ENCODE measurements at places on chromosomes 12 and 14.
A peak's percentile ranks its signal among the peaks of the same experiment; 100 is the strongest.

DNA sequence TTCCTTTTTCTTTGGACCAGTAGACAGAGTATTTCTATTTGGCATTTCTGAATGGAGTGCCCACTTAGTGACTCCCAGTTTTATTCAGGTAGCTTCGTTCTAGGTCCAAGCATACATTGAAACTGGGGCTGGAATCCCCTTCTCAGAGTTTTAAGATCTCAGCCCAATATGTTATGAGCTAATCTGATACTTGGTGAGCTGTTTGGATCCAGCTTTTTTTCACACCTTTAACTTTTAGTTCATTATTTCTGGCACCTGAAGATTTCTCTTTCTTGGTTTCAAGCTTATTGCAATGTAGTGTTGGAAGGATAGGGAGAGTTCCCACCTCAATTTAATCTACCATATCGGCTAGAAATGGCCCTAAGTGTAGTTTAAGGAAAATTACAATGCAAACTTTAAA lies 53.5 kb upstream of the CCDC198 start:
- no peak for DNase-seq

DNA sequence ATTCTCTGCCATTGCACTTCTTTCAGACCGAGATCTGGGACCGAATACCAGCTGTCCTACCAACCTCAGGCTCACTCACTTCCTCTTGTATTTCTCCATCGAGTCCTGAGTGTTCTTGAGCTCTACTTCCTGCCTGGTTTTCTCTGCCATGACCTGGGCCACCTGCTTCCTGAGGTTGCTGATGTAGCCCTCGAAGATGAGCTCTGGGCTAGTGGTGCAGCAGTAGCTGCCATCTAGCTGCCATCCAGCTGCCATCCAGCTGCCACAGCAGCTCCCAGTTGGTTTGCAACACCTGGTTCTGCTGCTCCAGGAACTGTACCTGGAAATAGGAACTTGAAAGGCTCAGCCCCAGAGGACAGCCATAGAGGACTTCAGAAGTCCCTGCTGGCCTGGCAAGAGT lies 15.0 kb upstream of the KRT73 start:
- no peak for DNase-seq

DNA sequence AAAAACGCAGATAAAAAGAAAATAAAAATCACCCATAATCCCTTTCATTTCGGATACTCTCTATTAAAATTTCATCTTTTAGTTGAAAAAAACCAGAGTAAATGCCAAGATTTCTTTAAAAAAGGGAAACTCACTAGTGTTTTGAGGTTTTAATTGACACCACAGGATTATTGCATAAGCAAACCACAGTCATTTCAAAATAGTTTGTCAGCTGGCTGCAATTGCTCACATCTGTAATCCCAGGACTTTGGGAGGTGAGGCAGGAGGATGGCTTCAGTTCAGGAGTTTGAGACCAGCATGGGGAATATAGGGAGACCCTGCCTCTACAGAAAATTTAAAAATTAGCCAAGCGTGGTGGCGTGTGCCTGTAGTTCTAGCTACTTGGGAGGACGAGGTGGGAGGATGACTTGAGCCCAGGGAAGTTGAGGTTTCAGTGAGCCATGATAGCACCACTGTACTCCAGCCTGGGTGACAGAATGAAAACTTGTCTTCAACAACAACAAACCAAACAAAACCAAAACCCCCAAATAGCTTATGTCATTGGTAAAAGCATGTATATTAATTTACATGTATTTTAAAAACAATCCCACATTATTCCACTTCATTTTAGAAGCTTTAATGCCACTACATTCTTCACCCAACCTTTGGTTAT lies 48.8 kb downstream of the SYNE2 start:
- DNase-seq = peak; percentile 86

DNA sequence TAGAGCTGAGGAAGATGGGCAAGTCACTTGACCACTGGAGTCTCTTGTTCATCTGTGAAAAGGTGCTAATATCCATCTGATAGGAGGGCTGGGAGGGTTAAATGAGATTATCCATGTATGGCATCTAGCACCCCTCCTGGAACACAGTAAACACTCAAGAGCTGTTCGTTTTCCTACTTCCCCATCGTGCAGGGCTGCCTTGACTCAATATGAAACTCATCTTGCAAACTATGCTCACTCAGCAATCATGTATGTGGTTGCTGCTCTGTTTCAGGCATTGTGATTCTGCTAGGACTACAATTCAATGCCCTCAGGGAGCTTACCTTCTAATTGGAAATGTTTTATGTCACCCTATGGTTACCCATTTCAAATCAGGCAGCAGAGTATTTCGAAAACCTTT lies 395.6 kb downstream of the BCAT1 start:
- no peak for DNase-seq

DNA sequence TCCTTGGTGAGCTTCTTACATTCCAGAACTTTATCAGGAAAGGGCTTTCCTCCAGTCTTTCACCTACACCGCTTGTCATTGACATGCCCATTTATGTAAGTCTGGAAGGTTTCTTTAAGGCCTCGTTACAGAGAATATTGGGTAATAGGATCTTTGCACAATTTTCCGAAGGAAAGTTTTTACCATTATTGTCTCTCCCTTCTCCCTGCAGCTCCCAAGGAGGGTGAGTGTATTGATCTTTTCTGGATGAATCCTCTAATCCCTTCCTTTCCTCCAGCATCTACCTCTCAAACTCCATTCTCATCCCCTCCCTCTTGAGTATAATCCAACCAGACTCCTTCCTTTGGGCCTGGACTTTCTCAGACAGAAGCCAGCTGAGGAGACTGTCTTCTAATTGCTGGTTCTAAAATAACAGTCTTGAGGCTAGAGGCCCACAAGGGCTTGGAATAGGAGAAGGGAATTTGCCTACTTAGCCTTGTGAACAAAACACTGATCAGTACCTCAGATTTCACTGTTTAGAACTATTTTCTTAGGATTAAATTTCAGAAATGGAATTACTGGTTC lies 21.8 kb downstream of the WNK1 start:
- no peak for DNase-seq

GRCh38 chr14:88614218-88614907 lies 51.5 kb downstream of the ZC3H14 start:
- peak; percentile 71 for DNase-seq

- no peak for DNase-seq
Measured at GRCh38 chr12:40310211-40310610, 85.4 kb downstream of the LRRK2 start.

DNA sequence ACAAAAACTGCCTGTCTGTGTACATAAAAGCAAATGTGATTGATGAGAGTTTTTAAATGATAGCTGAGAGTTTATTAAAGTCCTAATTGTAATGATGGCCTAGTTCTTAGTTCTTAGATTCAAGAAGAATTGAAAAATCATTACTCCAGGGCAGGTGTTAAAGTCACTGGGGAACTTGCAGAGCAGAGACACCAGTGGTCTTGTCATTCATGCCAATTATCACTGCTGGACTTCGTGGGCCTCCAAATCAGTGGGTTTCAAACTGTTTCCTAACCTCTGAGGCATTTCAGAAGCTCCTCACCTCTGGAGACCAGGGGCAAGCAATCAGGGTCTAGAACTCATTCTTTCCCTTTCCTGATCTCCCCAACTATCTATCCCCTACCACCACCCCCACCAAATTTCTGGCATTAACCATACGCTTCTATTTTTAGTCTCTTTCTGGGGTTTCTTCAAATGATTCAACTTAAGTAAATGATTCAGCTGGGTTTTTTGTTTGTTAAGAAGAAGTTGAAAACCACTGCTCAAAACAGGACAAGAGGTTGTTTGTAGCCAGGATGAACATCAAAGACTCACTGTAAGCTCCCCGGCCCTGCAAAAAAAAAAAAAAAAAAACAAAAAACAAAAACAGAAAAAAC lies 80.1 kb downstream of the CEP83 start:
- DNase-seq = no peak

DNA sequence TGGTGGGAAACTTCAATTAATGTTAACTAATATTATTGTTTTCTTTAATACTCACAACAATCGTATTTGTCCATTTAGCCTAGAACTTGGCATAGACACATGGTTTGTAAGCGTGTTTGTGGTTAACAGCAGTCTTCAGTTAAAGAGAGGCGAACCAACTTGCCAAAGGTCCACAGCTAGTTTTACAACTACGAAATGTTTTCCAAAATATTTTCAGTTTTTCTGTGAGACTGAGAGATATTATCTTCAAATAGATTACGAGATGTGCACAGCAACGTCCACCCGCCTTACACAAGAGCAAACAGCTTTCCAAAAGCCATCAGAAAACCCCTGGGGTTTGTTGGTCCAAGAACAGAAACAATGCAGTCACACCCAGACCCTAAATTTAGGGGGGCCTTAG lies 58.6 kb upstream of the RASSF3 start:
- peak; percentile 17 for DNase-seq

- no peak for DNase-seq
Measured at GRCh38 chr12:86145156-86145555, 111.0 kb downstream of the MGAT4C start.

DNA sequence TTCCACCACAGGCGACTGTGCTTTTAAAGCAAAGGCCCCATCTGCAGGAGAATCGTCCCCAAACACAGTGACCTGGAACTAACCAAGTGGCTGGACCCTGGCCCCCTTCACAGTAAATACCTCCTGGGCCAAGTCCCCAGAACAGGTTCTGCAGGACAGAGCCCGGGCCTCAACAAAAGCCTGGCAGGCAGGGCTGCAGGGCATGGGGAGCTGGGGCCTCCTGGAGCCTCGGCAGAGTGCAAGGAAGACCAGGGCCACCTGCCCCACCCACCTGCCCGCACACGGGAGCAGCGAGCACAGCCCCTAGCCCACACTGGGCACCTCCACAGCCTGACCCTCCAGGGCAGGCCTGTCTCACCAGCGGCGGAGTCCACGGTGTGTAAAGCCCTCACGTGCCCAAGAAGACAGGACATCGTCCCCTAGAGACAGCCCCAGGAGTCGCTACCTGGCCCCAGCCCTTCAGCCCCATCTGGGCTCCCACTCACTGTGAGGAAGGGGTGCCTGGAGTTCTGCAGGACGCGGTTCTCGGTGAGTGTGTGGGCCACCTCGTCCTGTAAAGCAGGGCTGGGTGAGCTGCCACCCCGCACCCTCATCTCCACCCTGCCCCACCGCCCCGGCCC lies 21.0 kb downstream of the AKT1 start:
- no peak for DNase-seq

DNA sequence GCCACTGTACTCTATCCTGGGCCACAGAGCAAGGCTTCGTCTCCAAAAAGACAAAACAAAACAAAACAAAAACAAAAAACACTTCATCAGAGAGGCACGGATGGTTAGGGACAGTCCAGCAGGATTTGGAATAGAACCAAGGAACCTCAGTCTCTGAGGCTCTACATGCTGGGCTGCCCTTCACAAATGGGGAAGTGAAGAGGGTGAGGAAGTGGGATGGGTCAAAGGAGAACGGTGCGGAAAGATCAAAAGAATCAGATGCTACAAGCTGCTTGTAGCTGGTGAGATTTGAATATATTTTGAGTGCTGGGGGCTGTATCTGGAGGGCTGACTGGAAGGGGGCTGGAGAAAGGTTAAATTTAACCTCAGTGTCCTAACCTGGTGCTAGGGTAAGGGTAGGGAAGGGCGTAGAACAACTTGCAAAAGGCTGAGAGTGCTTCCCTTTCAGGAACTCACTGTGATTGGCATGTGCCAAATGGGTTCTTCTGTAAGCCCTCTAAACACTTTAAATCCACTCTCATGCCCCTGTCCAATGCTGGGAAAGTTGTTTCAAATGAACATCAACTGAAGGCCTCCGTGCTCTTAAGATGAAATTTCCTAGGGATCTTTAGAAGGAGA lies 4.6 kb downstream of the FOXJ2 start:
- DNase-seq = no peak

DNA sequence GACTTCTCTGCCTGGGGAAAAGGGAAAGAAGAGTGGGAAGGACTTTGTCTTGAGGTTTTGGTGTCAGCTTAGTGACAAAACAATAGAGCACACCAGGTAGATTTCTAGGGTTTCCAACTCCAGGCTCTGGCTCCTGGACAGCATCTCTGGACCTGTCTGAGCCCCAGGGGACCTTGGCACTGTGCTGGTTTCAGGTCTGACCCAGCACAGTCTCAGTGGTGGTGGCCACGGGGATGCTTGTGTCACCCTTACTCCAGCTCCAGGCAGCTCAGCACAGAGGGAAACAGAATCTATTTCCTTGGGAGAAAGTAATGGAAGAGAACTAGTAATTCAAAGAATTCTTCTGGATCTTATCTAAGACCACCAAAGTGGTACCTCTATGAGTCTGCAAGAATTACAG lies 11.1 kb upstream of the CKAP4 start:
- no peak for DNase-seq

DNA sequence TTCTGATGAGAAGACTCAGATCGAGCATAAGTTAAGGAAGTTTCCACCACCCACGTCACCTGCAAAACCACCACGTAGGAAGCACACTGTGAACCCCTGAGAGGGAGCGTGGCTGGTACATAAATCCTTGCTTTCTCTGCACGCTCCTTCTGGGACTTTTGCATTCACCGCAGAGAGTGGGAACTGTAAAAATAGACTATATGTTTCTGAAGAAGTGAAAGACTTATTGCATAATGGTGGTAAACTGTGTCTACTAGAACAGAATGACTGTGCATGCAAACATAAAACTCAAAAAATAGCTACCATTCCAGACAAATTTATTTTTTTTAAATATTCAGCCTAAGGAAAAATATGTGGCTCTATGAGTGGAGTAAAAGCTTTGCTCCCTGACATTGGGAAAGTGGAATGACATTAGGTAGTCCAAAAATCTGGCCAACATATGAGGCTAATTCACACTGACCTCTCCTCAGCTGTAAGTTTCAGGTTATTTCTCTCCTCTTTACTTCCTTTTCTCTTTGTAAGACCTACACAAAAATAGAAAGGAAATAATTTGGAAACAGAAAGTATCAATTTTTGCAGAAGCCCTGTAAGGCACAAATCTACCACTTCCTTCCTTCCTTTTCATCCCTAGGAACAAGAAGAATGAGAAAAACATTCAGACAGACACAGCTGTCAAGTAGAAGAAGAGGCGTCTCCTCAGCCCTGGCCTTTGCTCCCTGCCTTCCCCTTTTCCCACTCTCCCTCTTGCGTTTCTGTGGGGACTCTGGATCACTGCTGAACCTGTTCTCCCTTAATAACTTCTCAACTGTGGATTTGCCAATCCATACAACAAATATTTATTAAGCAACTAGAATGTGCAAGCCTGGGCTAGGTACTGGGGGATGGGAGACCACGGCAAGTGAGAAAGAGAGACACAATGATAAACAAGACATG lies 264.3 kb upstream of the FOXN3 start:
- DNase-seq = no peak

DNA sequence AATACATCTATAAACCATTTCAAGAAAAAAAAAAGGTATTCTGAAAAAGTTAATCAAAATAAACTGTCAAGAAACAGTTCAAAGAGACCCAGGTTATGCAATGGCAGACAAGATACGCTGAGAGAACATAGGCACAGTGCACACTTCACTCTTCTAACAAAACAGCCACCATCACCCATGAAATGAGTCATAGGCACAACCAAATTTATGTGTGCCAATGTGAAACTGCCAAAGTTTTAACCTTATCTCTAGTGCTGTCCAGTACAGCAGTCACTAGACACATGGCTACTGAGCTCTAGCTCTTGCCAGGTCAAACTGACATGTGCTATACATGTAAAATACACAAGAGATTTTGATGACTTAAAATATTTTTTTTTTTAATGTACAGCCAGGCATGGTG lies 1.4 kb downstream of the CEP128 start:
- no peak for DNase-seq
